Islet precursor cell (in vitro differentiated cells): ENCODE measurements at places on chromosomes 3 and 15.

DNA sequence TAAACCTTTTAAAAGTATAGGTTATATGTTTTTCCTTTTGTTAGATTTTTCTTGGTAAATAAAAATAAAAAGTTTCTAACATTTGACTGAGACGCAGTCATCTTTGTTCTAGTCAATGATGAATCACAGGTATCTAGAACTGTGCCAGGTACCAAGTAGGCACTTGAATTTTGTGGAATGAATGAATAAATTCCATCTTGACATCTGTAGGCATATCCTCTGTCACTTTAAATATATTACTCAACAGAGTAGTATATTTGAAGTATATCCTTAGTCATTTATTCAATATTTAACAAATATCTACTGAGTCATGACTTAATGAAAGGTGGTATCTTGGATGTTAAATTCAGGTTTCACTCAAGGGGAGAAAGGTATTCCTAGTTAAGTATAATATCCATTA is 828.4 kb downstream of the TUSC7 start:
- DNase-seq, result no peak

DNA sequence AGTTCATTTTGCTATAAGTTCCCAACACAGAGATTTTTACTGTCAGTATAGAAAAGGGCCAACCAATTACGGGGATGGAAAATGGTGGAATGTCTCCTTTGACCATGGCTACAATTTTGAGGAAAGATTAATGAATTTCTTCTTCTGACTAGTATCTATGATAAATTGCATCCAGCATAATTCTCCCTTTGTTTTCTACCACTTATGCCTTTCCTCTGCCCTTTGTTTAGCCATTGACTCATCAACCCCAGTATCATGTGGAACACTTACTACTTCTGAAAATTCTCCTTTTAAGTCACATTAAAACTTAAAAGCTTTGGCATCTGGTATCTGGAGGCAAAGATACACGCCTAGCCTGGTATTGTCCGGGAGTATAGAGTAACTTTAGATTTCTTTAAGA is 92.9 kb upstream of the CADPS start:
- no peak for DNase-seq

DNA sequence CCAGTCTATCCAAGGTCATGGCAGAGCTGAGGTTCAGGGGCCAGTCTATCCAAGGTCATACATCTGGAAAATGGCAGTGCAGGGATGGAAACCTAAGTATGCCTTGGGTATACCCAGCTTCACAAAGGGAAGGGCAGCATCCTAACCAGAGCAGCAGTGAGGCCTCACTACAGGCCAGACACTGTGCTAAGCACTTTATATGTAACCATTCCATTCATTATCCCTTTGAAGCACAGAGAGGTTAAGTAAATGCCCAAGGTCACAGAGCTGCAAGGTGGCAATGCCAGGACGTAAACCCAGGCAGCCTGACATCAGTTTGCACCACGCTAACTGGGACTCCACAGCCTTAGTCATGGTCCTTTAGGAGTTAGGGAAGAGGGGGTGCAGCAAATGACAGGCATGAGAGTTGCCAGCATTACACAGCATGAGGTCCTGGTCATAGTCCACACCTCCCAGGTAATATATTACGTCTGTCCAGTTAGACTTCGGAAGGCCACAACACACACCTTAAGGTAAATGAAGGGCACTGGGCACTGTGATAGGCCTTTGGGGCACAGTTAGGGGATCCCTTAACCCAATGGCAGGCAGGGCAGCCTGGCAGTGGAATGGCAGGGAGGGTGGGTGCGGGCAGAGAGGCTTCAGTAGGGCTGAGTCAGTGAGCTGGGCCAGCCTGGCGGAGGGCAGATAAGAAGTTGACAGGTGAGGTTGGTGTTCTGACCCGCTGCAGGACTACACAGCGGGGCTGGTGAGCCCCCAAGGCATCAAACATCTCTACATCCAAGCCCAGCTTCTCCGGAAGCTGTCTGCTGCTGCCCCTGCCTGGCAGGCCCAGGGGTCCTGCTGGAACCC is 21.1 kb upstream of the CORO2B start:
- DNase-seq, result no peak

DNA sequence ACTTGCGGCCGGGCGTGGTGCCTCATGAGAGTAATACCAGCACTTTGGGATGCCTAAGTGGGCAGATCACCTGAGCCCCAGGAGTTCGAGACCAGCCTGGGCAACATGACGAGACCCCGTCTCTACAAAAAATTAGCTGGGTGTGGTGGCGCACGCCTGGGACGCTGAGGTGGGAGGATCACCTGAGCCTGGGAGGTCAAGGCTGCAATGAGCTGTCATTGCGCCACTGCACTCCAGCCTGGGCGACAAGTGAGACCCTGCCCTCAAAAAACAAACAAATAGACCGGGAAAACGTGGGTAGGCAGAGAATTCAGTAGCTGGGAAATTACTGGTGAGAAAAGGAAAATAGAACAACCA is 667 bp downstream of the UMPS start:
- DNase-seq, result no peak

DNA sequence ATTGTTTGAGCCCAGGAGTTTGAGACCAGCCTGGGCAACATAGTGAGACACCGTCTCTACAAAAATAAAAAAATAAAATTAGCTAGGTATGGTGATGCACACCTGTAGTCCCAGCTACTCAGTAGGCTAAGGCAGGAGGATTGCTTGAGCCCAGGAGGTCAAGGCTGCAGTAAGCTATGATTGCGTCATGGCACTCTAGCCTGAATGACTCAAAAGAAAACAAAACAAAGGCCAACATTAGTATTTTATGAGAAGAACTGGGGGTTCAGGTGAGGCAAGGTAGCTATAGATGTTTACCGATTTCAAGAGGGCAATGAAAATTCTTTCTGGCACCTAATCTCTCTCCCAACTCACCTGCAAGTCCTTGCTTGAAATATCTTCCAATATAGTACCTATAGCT is 77.2 kb downstream of the GREM1 start:
- DNase-seq, result no peak
